NCI-H2081 treated with DMSO at 0.1 percent for 48 hours (cell line): ENCODE measurements at places on chromosomes 4 and X.

DNA sequence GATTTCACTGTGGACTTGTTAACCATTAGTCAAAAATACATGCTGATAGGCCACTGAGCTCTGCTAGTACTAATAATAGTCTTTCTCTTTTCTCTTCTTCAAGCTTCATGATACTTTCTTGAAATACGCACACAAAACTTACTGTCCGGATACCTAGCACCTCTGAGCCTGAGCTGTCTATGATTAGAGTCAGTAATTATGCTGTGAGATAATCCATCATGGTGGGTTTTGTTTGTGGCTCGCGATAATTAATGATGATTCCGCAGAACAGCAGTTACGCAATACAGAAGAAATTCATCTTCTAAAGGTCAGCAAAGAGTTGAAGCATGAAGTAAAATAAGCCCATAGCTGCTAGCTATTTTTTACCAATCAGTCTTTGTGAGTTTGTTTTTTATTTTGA is 511.5 kb upstream of the GALNT7 start:
- DNase-seq = no peak

DNA sequence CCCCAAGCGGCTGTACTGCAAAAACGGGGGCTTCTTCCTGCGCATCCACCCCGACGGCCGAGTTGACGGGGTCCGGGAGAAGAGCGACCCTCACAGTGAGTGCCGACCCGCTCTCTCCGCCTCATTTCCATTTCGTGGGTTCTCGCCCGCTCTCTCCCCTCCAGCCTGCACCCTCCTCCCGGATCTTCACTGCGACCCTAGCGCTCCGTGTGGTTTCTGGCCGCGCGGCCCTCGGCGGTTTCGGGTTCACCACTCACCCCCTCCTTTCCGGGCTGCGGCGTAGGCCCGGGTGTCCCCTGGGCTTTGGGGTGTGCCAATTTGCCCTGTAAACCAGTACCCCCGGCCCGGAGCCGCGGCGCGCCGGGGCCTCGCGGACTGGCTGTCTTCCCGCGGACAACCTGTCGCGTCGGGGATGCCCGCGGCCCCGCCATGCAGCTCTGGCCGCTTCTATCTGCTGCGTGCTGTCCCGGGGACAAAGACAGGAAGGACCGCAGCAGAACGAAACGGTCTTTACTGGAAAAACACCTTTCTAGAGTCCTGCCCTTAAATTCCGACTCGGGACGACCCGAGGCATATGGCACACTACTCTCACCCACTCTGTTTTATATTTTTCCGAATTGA is 737 bp downstream of the FGF2 start:
- no peak for DNase-seq

- no peak for DNase-seq
Observed at GRCh38 chr4:55297346-55297745, 48.7 kb upstream of the SRD5A3 start.

GRCh38 chr4:80913381-80913780 is 117.1 kb upstream of the BMP3 start:
- no peak for DNase-seq

DNA sequence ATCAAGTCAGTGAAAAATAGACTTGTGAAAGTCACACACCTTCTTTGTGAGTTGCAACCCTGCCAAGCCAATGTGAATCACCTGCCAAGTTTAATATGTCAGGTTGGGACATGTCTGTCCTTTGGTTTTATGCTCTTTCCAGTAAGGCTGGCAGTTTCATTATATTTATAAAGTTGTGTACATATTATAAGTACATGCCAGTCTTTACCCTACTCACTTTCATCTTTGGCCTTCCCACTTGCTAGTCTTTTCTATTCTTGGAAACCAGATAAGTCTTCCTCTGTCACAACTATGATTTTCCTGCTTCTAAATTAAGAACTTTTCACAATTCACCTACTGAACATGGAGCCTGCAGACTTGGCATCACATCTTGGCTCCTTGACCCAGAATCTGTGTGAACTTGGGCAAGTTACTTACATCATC is 680.7 kb upstream of the BOD1L1 start:
- DNase-seq = no peak

DNA sequence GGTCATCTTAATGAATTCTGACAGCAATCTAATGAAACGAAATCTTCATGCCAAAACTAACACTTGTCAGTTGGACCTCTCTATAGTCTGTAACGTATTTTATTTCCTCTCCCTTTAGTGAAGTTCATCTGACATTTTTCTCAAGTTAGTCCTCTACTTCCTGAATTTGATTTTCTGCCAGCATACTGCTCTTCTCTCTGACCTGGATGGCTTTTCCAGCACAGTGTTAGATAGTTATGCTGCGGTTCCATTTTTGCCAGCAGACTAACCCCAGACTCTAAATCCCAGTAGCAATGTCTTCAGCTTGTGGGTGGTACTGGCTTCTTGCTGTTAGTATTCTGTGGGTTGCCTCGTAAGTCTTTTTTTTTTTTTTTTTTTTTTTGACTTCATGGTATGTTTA is 146.7 kb upstream of the VEGFC start:
- DNase-seq = no peak

GRCh38 chrX:26037367-26037766 is 100.8 kb upstream of the MAGEB18 start:
- no peak for DNase-seq

DNA sequence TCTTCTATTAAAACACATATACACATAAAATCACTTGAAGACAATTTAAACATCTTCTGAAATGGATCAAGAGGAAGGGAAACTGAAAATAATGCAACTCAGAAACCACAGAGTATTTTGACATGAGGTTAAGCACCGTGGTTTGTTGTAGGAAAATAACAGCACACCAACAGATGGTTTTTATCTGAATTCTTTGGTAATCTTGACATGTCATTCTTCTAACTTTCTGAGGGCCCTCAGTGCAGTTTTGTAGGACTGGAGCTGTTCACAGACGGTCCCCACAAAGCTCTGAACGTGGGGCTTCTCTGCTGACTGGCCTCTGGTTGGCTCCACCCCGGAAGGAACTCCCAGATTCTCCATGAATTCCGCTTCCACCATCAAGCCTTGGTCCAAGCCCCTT is 16.0 kb upstream of the TLR8 start:
- DNase-seq = no peak

GRCh38 chr4:145755802-145756201 is 75.9 kb downstream of the C4orf51 start:
- DNase-seq = no peak

DNA sequence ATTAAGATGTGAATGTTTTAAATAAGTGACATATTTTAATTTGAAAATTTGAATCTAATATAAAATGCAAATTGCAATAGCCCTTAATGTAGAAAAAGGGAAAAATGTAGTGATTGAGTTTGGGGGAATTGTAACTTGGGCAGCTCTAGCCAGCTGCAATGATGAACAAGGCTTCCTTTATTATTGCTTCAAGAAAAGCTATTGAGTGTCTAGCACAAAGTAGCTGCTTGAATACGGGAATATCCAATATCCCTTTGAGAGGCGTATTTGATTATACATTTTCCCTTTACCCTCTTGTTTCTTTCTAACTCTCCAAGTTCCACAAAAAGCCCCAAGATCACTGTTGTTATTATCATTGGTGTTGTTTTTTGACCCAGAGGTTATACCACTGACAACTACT is 21.8 kb downstream of the IL1RAPL1 start:
- DNase-seq = no peak

DNA sequence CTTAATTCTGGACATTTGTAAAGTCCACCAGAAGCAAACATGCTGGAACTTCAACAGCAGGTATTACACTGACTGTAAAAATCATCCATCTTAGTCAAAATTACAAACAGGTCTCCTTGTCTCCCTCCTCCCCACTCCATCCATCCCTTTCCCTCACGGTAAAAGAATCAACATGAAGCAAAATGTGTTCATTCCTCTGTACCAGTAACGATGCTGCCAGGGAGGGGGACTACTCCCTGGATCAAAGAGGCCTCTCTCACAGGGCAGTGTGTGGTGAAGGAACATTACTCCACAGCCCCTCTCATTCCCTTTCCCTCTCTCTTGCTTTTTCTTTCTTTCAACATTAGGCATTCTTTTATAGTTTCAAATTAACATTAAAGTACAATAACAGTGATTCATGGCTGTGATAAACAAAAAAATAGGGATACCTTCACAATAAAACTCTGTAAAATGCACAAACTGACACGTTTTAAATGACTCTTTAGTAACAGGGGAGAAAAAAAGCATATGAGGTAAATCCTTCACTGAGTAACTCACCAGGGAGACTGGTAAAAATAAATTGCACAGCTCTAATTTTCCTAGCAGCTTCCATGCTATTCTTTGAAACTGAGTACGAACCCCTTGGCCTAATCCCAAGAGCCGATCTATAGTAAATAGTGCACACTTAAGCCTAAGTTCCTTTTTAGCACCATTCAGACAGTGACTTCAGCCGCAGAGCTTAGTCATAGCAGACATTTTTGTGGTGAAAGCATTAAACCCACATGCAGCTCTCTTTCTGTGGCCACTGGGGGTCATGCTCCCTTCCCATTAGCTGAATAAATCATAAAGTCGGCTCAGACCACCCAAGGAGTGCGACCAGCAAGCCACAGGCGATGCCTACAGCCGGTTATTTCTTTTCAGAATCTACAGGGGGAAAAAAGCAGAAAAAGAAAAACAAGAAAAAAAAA is 215.6 kb upstream of the GYPA start:
- no peak for DNase-seq

GRCh38 chrX:37638047-37638446 is 47.5 kb upstream of the XK start:
- no peak for DNase-seq

- no peak for DNase-seq
Observed at GRCh38 chr4:41613821-41614220, 75.9 kb downstream of the LIMCH1 start.

DNA sequence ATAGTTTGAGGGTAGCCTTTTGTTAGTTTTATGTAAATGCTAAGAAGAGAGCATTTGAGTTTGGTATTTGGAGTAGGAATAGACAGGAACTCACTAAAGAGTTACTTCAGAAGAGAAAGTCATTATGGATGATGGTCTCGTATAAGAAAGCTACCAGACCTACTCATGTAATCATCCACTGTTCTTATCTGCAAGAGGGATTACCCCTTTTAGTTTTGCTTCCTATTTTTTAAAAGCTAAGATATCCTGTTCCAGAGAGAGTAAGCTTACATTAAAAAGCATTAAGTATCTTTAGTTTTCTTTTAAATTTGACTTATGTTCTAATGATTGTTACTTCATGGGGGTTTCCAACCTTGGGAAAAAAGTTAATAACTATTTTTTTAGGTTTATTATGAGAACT is 12.5 kb upstream of the ART3 start:
- no peak for DNase-seq

- no peak for DNase-seq
Observed at GRCh38 chr4:120431180-120431579, 364.5 kb upstream of the MAD2L1 start.

DNA sequence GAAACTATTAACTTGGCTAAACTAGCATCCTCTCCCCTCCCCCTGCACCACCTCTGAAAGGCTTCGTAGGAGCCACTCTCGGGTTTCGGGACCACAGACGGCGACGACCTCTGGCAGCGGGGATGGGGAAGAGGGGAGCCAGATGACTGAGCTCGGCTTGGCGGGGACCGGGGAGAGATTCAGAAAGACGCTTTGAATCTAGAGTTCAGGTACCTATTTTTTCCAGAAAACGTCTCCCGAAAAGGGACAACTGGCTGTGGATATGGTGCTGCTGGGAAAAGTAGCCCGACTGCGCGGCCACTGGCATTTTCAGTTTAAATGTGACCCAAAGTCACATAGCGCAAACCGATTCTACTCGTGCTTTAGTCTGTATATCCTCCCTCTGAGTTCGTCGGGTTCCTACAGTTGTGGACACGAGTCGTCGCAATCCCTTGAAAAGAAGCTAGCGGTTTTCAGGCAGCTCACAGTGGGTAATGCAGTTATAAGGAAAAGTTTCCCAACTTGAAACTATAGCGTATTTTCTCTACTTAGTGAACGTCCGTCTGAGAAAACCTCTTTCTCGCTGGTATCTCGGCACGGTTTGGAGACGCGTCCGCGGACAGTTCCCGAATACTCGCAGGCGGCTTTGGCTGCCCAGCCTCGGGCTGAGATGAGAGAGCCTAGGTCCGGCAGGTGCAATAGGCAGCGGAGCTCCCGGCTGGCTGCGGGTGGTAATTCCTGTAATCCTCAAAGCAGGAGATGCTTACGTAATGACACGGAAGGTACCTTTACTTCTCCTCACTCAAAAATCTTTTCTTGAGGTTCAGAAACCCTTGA is 1.3 kb downstream of the PARM1 start:
- DNase-seq = no peak

DNA sequence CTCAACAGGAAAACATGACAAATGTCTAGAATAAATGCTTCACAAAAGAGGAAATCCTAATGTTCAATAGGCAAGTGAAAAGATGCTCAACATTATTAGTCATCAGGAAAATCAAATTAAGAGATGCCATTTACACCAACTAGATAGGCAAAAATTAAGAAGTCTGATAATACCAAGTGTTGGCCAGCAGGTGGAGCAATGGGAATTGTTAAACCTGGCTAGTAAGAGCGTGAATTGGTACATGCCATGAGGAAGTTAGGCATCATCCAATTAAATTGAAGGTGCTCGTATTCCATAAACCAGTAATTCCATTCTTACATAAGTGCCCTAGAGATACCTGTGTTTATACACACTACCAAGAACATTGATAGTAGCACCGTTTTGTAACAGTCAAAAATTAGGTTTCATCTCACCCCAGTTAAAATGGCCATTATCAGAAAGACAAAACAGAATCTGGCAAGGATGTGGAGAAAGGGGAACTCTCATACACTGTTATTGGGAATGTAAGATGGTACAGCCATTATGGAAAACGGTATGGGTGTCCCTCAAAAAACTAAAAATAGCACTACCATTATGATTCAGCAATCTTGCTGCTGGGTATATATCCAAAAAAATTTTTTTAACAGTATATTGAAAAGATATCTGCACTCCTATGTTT is 14.0 kb upstream of the ZCCHC18 start:
- peak; percentile 73 for DNase-seq

GRCh38 chrX:138777230-138777629 is 65.7 kb upstream of the FGF13 start:
- DNase-seq = no peak
